ENCODE measurements at places on chromosomes 11 and 22.

DNA sequence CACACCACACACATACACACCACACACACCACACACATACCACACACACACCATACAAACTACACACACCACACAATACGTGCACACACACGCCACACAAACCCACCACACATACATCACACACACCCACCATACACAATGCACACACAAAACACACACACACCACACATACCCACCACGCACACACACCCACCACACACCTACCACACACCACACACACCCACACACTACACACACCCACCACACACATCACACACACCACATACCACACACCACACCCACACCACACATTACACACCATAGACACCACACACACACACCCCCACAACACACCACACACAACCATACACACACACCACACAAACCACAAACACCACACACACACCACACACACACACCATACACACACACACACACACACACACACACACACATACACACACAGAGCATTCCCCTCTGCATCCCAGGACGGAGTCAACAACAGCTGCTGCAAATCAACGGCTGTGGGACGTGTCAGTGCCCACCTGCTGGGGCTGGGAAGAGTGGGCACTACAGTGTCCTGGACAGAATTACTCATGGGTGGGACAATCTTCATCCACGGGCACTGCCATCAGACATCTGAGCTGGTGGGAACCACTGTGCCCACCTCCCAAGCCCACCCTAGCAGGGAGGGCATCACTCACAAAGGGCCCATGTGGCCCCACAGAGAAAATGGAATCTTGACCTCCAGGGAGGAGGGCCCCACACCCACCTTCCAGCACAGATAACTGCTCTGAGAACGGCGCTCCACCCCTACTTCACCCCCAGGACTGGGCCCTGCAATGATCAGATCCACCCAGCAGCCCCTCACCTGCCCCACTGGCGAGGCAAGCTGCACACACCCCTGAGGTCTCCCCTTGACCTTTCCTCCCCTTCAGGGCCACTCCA, 8.4 kb downstream of the TP53I11 start:
- DNase-seq = no peak

DNA sequence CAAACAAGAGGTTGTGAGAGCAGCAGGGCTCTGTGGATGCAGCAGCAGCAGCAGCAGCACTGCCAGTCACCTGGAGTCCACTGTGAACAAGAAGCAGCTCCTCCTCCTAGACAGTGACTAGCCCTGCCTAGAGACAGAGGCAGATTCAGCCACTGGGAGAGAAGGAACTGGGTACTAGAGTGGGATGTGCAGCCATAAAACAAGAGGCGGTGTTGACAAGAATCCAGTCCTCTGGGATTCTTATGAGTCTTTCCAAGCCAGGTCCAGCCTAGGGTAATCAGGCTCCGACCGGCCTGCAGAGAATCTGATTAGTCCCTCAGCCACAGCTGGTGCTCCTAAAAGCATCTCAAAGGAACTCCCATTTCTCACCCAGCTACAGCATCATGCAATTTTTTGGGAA, 83.9 kb upstream of the USP47 start:
- DNase-seq = no peak

GRCh38 chr11:2098691-2099515, 40.3 kb downstream of the IGF2 start:
- DNase-seq = no peak

DNA sequence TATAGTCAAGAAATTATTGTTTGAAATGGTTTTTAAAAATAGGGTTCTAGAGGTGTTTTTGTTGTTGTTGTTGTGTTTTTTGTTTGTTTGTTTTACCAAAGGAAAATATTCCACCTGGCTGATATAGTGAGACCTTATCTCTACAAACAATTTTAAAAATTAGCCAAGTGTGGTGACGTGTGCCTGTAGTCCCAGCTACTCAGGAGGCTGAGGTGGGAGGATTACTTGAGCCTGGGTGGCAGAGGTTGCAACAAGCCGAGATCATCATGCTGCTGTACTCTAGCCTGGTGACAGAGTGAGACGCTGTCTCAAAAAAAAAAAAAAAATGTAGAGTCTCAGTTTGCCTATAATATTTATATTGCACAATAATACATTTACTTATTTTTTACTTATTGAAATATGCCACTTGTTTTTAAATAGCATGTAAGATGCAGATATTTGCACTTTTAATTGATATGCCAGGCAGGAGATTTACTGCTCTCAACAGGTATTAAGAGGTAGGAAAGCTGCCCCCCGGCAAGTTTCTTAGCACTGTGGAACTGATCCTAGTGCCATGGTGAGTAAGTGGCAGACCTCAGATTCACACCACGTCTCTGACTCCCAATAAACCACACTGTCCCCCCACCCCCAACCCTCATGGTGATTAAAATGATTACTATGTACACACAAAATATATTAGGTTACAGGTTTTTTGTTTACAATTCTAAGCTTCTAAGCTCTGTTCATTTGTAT, 157.4 kb downstream of the TEAD1 start:
- DNase-seq = no peak

GRCh38 chr11:97157221-97157740, 767.5 kb downstream of the JRKL start:
- DNase-seq = no peak

GRCh38 chr22:36211237-36211861, 9.7 kb upstream of the APOL4 start:
- peak; percentile 17 for DNase-seq

GRCh38 chr11:33463059-33463458, 205.9 kb downstream of the HIPK3 start:
- peak; percentile 26 for DNase-seq

GRCh38 chr11:110134110-110134509, 40.9 kb downstream of the ZC3H12C start:
- no peak for DNase-seq
